ENCODE measurements at places on chromosomes 7 and 10.

GRCh38 chr10:116848032-116848943 lies 1.0 kb upstream of the ENO4 start:
- no peak for DNase-seq

DNA sequence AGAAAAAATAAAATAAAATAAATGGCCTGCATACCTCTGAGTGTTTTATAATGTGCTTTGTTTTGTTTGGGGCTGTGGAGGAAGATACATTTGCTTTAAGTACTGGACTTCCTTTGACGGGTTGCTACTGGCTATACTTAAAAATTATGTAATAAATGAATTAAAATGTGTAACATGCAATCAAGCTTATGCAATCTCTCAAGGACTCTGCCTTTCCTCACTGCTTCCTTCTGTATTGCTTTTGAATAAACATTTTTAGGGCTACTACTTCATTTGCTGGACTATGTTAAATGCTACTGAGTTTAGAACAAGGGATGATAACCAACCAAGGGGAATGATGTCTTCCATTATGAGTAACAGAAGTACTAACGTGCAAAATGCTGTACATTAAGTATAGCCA lies 91.6 kb downstream of the ETV1 start:
- DNase-seq = no peak

- DNase-seq = no peak
These were observed 80.9 kb downstream of the FAM171A1 start for GRCh38 chr10:15290150-15290549.

DNA sequence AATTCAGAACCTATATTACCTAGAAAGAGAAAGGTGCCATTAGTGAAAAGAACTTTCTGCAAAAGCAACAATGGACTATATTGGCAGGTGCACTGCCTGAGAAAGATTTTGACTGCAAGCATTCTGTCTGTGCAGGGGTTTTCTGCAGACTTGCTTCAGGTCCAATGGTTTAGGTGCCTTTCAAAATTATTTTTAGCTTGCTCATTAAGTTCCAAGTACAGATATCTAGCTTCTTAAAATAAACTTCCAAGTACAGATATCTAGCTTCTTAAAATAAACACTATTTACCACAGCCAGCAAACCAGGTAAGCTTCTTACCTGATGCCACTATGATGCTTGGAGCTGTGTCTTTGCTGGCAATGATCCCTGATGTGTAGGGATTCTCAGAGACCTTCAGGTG lies 485.2 kb downstream of the SORCS1 start:
- no peak for DNase-seq

GRCh38 chr10:79286318-79286951 lies 60.8 kb upstream of the PPIF start:
- peak; percentile 64 for DNase-seq

DNA sequence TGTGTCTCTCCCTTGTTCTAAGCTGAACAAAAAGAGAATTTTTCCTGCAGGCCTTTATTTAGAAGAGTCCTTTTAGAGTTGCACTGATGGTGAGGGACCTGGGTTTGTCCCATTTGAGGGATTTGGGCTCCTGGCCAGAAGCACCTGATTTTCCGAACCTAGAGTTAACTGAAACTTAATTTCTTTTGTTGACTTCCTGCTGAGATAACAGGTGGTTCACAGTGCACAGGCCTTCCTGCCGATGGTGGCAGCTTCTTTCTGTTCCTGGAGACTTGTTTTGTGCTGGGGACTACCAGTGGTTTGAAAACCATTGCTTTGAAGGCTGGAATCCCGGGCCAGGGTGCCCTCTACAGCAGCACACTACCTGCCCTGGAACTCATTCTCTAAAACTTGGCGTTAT lies 99.2 kb downstream of the SUGCT start:
- DNase-seq = no peak

GRCh38 chr7:88842201-88842600 lies 46.7 kb upstream of the TEX47 start:
- no peak for DNase-seq

DNA sequence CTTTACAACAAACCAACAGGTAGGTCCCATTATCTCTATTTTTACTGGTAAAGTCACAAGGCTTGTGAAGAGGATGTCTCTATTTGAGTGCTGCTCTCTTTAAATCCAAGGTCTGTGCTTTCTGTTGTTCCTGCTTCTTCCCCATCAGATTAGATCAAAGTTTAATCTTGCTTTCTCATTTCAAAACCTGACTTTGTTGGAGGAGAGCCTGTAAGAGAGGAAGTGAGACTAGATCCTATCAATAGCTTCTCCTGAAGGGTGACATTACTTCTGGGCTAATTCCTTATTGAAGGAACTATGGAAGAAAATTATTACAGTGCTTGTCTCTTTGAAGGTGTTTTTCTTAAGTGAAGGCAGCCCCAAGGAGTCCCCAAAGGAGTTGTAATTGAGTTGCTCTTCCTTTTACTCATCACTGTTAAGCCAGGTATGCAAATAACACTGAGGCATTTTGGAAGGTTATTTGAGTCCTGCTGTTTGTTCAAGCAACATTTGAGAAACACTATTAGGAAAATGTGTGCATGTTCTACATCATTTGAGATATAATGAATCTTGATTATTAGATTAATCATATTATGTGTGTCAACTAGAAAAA lies 146.2 kb upstream of the MBL2 start:
- no peak for DNase-seq

GRCh38 chr7:2496375-2496774 lies 20.2 kb upstream of the GRIFIN start:
- DNase-seq = no peak

DNA sequence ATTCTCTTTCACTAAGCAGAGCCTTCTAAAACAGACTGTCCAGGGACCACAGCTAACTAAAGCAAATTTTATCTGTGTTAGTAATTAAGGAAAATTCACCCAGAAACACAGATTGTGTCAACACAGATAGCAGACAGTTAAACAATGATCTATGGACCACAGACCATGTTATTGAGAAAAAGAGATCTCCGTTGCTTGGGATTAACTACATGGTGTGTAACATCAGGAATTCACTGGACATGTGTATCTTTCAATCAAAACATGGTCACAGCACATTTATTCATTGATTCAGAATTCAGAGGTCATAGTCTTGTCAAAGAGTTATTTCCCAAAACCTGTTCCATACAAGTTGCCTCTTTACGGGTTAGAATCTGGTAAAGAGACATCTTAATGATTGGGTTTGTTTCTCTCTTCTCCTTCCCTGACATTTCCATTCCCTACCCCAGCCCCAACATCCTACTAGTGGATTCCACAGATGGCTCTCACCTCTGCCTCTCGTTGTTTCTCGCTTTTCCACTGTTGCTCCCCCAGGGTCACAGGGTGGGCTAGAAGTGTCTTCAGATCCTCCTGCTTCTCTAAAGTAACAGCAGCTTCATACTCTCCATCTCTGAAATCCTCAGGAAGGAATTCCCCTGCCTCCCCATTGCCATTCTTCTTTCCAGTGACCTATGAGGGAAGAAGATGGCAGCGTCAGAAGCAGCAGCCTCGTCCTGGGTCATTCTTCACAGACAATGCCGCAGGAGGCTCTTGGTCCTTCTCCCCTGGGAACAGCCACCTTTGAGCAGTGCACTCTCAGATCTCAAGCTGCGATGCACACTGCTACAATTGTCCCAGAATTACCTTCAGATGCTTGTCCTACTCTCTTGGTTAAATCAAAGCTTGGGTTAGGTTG lies 958 bp downstream of the ANKRD1 start:
- no peak for DNase-seq

DNA sequence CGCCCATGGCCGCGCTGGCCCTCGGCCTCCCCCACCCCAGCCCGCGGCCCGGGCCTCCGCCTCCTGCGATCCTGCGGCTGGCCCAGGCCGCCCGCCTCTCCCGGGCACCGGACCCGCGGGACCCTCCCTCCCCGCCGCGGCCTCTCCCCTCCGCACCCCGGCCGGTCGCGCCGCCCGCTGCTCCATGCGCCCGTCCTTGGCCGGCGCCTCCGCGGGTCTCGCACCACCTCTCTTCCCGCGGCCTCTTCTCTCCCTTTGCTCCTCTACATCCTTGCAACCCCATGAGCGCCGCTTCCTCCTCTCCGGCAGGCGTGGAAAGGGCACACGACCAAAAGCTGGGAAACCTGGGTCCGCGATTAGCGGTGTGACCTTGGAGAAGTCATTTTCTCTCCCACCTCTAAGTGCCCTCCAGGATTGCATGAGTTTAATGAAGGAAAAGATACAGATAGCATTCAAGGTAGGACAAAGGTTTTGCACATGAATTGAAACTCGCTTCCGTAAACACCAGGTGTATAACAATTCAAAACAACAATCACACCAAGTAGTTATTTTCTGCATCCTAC lies 448 bp upstream of the SRPK2 start:
- no peak for DNase-seq

GRCh38 chr10:125734148-125734547 lies 14.6 kb downstream of the EDRF1 start:
- no peak for DNase-seq

- no peak for DNase-seq
These were observed 165.3 kb downstream of the WNT2 start for GRCh38 chr7:117157241-117158209.

DNA sequence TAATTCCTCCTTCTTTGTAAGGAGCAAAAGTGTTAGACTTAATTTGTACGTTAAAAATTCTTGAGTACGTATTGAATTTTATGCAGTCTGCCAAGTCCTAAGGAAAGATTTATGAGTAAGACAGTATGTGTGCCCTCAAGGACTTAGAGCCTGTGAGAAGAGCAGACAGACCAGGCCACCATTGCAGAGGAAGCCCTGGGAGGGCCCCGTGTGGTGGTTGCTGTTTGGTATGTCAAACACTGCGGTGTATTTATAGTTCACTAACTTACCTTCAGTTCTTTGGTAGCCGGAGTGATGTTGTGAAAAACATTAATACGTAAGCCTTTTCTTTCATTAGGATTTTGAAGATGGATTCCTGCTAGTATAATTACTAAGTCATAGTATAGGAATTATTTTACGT lies 82.9 kb downstream of the GALNT11 start:
- DNase-seq = no peak

Measured in stimulated activated CD8-positive, alpha-beta memory T cell treated with anti-CD3 and anti-CD28 coated beads, Interleukin-4, amount 100 ng/mL, for 1 hour (primary cell).